ENCODE measurements at places on chromosomes 5 and 9. TPM values are rescaled to one million over a fixed set of nuclear protein-coding genes. Genes with fewer than 3 reads are reported as not detected.

- no peak for DNase-seq
Observed at GRCh38 chr9:111851553-111851952, 45.1 kb upstream of the UGCG start.

- no peak for DNase-seq
Observed at GRCh38 chr5:164256954-164257353, 751.5 kb downstream of the MAT2B start.

DNA sequence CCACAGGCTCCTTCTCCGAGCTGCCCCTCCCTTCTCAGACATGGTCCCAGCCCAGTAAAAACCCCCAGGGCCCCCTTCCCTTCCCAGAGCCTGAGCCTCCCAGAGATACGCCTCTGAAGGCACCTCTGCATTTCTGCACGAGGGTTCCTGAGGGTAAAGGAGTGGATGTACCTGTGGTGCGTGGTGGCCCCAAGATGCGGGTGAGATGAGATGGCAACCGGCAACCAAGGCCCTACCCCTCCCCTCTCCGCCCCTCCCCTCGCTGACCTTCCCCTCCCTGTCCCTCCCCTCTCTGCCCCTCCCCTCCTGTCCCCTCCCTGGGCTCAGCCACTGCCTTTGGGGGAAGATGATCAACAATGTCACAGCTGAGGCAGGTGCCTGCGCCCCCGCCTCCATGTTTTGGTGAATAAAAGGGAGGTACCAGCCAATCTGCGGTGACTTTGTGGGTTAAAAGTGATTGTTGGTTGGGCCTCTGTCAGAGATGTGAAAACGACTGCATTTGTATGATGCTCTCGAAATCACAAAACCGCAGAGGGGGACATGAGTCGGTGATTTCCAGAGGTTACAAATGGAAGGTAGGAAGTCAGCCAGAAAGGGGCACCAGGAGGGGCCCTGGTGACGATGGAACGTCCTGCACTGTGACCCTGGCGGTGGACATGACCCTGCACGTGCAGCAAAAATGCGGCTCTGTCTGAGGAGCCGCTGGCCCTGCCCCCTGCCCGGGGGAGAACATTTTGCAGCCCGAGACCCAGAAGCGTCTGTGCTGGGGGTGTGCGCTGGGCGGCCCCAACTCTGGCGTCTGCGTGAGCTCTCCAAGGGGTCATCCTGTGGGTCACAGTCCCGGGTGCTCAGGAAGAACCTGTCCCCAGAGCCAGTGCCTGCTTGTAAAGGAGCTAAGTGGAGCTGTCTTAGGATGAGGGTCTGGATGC is 3.7 kb downstream of the LCN9 start:
- DNase-seq, result no peak

DNA sequence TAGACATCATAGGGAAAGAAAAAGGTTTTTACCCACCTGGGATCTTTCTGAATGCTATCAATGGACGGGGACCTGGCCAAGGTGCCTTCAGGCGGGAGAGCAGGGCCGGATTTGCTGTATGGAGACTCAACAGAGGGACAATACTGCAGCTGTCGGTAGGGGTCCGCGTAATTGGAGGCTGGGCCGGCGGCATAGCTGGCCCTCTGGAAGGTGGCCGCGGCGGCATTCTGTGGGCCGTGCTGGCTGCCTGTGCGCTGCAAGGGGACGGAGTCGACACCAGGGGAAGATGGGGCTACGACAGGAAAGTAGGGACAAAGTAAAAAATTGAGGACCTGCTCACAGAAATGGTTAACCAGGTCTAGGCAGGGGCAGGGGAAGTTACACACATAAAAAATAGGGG is 557.9 kb downstream of the CTNND2 start:
- no peak for DNase-seq

GRCh38 chr5:74179701-74180100 is 460.8 kb downstream of the ENC1 start:
- DNase-seq, result no peak

DNA sequence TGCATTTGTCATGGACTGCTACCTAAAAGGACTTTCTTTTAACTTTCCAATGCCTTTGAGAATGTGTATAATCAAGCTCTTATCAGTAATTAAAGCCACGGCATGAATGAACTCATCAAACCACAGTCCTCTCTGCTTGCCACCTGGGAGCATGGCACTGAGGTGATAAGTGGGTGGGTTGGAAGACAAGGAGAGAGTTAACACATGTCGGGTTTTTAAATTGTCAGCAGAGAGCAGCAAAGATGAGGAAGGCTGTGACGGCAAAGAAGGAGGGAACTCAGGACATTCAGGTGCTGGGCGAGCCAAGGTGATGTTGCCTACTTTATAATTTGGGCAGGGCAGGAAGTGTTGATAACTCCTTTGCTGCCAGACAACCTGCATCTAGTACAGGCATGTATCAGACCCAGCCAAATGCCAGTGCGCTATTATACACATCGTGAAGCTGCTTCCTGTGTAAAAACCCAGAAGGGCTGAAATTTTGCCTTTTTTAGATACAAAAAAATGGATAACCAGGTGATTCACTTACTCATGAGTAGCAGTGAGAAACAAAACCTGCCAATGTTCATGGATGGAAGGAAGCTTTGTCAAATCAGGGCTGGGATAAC is 269.1 kb downstream of the KIF4B start:
- no peak for DNase-seq

- DNase-seq, result no peak
Observed at GRCh38 chr5:1875281-1875842, 7.4 kb downstream of the IRX4 start.

DNA sequence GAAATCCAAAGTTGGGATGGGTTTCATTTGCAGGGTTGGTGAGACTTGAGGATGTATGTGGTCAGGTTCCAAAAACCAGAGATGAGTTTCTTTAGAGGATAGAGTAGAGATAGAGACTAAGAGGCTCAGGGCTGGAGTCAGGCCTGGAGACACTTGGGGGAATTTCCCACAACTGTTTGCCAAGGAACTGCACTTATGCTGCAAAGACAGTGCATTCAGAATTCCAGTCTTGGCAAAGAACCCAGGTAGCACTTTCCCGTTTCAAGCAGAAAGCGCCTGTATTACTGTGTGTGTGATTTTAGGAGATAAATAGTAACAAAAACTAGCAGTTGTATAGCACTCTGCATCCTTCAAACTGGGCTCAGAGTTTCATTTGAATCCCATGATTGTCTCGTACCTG is 55.4 kb downstream of the SNCAIP start:
- DNase-seq, result no peak

DNA sequence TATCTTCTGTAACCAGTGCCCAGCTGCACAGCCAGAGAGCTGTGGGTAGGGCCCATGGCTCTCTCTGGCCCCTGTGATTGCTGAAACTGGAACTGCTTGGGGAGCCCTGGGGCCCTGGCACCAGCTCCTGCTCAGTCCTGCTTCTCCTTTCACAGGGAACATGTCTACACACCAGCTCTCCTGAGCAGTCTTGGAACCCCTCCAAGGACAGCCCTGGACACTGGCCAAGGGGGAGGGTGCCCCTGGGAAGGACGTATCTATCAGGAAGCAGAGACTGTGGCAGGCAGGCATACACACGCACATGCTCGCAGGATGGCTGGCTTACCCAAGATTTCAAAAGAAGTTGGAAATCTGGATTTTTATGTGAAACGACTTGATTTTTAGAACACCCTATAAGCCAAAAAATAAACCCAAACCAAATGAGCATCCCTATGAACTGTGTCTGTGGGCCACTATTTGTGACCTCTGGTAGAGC is 8.8 kb upstream of the TRAF1 start:
- DNase-seq, result peak; percentile 37

DNA sequence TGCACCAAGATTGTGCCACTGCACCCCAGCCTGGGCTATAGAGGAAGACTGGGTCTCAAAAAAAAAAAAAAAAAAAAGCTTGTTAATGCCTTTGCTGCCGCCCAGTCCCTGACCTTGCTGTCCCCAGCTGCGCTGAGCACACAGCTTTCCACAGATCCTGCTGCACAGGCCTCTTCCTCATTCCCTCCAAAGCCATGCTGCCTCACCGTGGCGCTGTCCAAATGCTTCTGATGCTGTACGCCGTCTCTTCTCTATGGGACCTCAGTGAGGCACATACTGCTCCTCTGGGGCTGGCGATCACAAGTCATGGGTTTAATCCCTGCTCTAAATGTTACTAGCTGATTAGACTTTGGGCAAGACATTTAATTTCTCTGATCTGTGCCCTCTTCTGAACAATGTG is 234.1 kb downstream of the FBXL7 start:
- no peak for DNase-seq

- DNase-seq, result no peak
Observed at GRCh38 chr5:96855031-96855872, 21.0 kb upstream of the ERAP2 start.

DNA sequence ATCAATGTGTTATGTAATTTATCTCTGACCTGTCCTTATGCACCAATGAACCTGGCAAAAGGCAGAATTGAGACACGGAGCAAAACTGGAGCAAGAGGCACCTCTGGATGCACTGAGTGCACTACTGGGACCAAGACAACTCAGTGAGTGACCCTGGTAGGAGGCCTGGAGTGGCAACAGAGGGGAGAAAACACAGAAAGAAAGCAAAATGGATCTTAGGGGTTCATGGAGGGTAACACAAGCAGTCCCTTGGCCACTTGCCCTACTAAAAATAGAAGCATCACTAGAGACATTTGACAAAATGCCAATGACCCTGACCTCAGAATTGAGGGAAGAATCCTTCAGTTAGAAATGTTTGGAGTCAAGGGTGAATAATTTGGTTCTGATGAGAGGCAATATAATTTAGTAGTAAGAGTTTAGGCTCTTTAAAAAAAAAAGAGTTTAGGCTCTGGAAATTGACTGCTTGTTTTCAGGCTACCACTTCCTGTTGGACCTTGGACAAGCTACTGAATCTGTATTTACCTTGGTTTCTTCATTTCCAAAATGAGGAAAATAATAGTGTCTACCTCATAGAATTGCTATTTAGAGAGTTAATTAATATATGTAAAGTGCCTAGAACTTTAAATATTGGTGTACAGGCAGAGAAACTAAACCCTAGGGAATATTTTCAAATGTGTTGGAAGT is 234.9 kb upstream of the TARS1 start:
- DNase-seq, result no peak

DNA sequence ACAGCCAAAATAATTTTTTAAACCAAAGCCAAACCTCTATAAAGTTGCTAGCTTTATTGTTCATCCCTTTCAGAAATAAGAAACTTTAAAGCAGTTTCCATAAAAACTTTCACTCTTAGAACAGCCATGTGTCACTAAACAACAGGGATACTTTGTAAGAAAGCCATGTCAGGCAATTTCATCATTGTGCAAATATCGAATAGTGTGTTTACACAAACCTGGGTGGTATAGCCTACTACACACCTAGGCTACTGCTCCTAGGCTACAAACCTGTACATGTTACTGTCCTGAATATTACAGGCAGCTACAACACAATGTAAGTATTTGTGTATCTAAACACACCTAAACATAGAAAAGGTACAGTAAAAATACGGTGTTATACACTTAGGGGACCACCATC is 59.9 kb downstream of the TLE1 start:
- no peak for DNase-seq

GRCh38 chr5:180960209-180960608 is 28.4 kb upstream of the BTNL3 start:
- no peak for DNase-seq

DNA sequence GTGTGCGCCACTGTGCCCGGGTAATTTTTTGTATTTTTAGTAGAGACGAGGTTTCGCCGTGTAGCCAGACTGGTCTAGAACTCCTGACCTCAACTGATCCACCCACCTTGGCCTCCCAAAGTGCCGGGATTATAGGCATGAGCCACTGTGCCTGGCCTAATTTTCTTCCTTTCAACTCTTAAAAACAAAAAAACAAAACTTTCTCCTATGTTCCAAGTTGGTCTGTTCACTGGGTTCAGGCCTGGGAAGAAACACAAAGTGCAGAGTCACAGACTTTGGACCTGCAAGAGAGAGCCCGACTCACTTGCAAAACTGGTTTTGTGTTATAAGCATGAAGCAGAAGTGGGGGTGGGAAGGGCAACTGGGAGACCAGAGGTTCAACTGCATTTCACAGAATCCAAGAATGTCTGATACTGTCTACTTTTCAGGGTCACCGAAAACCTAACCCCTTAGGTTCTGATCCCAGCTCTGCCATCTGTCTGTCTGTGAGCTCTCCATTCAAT is 5.2 kb upstream of the HDHD3 start:
- no peak for DNase-seq

DNA sequence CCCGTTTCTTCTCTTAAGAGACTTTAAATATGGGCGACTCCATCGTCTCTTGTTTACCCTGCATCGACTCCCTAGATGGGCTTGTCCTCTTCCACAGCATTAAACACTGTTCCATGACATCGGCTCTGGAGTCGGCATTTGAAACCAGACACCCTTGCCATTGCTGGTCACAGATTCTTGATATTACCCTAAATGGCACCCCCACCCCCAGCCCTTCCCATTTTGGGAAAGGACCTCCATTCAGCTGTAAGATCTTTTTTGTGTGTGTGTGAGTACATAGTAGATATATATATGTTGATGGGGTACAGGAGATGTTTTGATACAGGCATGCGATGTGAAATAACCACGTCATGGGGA is 51.1 kb upstream of the SH3PXD2B start:
- DNase-seq, result no peak

DNA sequence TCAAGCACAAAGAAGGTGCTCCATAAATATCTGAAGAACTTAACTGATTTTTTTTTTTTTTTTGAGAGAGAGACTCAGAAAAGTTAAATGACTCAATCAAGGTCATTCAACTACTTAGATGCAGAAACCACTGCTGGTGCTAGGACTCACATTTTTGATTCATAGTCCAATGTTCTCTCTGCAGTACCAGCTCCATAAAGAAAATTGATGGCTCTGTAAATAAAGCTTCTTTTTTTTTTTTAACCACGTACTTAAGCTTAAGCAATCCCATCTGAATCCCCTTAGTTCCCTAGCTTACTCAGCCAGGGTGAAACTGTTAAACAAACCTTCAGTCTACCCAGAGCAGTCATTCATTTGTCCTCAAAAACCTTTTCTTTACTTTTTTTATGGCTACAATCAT is 657.0 kb upstream of the WWC1 start:
- DNase-seq, result no peak

Gene COL23A1
- not detected for total RNA-seq

Gene PROB1
- total RNA-seq, result 1.1 TPM

Gene PCDHGB7
- total RNA-seq, result not detected

Gene QRFP
- not detected for total RNA-seq

Gene STPG3
- not detected for total RNA-seq

Gene ADAM19
- 37.3 TPM for total RNA-seq

Gene PKD2L2
- not detected for total RNA-seq

Gene CFAP90
- total RNA-seq, result not detected

Gene INSYN2B
- not detected for total RNA-seq

Gene HAVCR2
- total RNA-seq, result 10.4 TPM

Gene RNF208
- total RNA-seq, result 5.0 TPM
